Skeletal muscle tissue (tissue), 5 donors: ENCODE measurements at places on chromosomes 5 and 9. TPM values are rescaled to one million over a fixed set of nuclear protein-coding genes. Genes with fewer than 3 reads are reported as not detected.

The IRX2 gene
- 0.52 TPM for total RNA-seq

The SNCAIP gene
- total RNA-seq: 6.8 TPM

The CNTFR gene
- 3.1 TPM for total RNA-seq

The IFNB1 gene
- not detected for total RNA-seq

The DOCK2 gene
- 13.6 TPM for total RNA-seq

The GRM6 gene
- not detected for total RNA-seq

The HOMER1 gene
- total RNA-seq: 33.9 TPM

The BARHL1 gene
- total RNA-seq: not detected

The CD180 gene
- total RNA-seq: 1.0 TPM

The HSD17B3 gene
- total RNA-seq: 1.0 TPM

The ZFP37 gene
- total RNA-seq: 3.1 TPM

The ACSL6 gene
- total RNA-seq: 3.1 TPM

The WNK2 gene
- 4.7 TPM for total RNA-seq

The CCDC187 gene
- total RNA-seq: under 0.01 TPM

The LCP2 gene
- total RNA-seq: 6.8 TPM
